ENCODE measurements at places on chromosomes 16 and 17.

- DNase-seq, result no peak
Observed at GRCh38 chr16:83954577-83955016, 1.6 kb downstream of the OSGIN1 start.

- DNase-seq, result no peak
Observed at GRCh38 chr16:79074951-79075350, 525.6 kb downstream of the MAF start.

DNA sequence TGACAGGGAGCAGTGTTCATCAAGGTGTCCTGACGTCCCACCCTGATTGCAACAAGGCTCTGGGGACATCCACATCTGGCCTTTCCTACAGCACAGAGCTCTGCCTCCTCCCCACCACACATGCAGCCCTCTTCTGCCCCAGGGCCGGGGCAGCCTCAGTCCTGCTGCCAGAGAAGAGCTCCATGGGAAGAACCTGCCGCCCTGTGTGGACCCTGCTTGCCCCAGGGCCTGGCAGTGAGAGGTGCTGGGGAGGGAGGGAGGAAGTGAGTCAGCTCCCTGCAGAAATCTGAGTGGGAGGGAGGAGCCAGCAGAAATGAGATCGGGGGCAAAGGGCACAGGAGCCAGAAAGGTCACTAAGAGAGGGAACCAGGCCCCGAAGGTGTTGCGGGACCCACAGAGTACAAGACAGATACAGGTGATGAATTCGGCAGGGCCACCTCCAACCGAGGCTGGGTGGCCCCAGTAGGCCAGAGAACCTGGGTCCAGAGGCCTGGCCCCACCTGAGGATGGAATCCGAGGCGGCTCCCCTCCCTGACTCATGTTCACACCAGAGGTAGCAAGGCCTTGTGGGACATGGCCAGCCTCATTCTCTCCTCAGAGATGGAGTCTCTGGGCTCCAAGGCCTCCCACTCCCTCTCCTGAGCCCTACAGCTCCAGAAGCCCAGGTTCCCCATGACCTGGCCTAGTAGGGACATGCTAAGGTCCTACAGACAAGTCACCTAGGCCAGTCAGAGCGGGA lies 24.8 kb downstream of the MYO18A start:
- peak; percentile 61 for DNase-seq

GRCh38 chr17:6040504-6040903 lies 29.7 kb upstream of the WSCD1 start:
- no peak for DNase-seq

DNA sequence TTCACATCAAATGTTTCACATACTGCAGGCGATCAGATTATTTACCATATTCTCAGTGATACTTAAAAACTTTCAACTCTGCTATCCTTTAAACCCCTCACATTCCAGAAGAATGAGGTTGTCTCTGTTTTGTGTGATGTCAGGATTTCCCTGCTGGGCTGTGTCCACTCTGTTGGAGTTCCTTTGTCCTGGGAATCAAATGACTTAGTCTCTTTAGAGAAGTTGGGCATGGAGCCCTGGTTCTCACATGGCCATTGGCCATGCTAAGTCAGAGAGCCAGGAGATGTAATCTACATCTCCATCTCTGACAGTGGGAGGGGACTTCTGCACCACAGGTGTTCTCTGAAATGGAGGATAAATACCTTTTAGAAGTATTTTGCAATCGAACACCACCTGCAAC lies 205.1 kb upstream of the MAF start:
- DNase-seq, result no peak

GRCh38 chr16:9248162-9248561 lies 156.7 kb downstream of the HAPSTR1 start:
- DNase-seq, result no peak

DNA sequence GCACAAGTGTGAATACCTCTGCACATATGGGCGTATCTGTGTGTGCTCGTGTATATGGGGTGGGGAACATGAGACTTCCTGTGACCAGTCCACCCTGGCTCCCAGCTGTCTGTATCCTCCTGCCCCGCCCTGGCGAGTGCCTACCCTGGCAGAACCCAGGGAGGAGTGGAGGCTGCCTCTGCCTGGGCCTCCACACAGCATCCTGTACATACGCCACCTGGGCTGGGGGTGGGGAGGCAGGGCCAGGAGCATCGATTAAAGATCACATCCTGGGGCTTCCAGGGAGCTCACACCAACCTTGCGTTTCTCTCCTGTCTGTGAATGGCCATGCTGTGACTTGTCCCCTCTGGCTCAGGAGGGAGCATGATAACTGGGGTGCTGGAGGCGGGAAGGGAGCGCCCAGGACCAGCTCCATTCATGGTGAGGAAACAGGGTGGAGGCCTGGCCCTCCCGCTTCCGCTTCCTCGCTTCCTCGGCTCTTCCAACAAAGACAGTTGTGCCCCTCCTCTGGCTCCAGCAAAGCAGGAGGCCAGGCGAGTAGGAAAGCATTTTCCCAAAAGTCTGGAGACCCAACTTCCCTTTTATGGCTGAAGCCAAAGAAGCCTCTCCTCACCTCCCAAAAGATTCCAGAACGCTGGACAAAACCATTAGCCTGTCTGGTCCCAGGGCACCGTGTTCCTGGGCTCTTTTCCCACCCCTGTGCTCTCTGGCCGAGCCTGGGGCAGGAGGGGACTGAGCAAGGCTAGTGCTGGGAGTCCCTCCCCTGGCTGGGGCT lies 22.9 kb downstream of the ADAM11 start:
- no peak for DNase-seq

- DNase-seq, result peak; percentile 21
Observed at GRCh38 chr16:57007530-57007929, 18.2 kb downstream of the NLRC5 start.

DNA sequence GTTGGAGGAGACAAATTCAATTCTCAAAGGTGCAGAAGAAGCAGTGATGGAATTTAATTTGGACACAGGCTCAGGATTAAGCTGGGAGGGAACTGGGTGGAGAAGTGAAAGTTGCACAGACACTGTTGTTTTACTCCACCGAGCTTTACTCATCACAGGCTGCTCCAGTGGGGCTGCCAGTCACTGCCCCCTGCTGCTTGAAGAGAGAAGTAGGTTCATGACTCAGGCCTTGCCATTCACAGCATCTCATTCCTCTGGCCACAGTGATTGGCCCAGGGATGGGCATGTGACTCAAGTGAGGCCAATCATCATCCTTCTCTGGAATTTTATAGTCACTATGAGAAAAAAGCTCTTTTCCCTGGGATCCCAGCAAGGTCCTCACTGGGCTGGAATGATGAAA lies 11.8 kb downstream of the GNAO1 start:
- DNase-seq, result no peak

- DNase-seq, result no peak
Observed at GRCh38 chr16:25141648-25142047, 30.1 kb downstream of the LCMT1 start.

DNA sequence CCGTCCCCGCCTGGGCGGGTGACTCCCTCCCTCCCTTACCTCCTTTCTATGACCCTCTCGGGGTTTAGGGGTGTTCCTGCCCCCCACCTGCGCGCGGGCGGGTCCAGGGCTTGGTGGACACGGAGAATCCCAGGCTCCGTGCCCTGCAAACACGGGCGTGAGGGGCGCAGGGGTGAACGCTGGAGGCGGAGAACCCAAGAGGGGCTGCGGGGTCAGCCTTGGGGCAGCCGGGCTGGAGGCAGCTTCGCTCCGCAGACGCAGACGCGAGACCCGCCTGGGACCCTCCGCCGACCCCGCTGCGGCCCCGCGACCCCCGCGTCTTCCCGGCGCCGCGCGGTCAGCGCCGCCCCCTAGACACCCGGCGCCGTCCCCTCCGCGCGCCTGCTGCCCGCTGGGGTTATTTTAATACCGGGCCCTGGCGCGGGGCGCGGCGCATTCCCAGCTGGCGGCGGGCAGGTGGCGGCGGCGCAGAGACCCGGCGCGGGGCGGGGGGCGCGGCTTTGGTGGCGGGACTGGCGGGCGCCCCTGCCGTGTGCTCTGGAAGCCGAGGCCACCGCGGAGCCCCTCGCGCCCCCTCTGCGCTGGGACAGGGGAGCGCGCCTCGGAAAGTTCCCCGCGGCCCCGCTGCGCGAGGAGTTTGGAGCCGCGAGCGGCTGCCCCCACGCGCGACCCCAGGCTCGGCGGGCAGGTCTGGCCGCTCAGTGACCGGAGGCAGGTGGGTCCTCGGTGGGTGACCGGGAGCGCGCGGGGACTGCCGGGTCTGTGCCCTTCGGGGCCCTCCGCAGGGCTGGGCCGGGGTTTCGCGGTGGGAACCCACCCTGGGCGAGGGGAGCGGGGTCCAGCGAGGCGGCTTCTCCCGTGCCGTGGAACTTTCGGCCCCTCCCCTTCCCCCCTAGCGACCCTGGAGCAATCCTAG lies at the start of gene UTS2R:
UTS2R (plus strand) TSS at position 433 of the 916 bp plus-strand sequence. CDS start 2,560 bp downstream, outside the sequence.
- no peak for DNase-seq

DNA sequence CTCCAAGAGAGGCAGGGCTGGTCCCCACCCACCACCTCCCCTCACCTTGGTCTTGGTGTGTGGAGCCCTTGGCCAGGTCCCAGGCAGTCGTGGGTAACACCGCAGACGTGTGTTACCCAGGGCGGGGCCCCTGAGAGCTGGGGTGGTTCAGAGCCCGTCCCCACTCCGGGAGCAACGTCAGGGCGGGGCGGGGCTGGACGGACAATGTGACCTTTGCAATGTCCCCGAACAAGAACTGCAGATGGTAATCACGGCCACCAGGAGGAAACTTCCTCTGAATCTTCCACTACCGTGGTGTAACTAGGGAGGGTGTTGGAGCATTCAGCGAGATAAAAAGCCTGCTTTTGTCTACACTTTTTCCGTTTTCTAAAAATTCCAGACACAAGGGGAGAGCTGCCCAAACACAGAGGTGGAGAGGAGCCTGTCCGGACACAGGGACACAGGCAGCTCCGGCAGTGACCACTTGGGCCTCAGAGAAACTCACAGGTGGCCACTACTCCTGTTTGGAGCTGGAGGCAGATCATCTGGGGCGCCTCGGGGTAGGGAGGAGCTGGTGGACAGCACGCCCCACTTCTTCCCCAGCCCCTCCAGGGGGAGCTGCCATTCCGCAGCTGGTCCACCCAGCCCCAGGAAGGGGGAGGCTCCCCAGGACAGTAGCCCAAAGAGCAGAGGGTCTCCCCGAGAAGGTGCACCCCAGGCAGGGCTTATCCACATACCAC lies 14.2 kb upstream of the SLC38A10 start:
- DNase-seq, result no peak

DNA sequence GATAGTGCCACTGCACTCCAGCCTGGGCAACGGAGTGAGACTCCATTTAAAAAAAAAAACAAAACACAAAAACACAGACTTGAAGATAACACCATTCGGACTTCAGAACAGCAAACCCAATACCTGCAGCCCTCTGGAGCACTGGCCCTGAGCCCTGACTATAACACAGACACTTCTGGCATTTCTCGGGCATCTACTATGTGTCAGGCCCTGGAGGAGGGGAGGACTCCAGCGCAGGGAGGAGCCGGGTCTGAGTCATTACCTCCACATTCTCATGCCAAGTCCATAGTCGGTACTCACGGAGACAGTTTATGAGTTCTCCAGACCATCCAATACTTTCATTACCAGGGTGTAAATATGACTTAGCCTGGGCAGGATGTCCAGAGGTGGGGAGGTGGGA lies 48.8 kb downstream of the PITPNM3 start:
- no peak for DNase-seq

- DNase-seq, result no peak
Observed at GRCh38 chr17:77863814-77864161, 94.7 kb upstream of the TNRC6C start.

- DNase-seq, result no peak
Observed at GRCh38 chr16:69566981-69567680, 1.4 kb downstream of the NFAT5 start.

DNA sequence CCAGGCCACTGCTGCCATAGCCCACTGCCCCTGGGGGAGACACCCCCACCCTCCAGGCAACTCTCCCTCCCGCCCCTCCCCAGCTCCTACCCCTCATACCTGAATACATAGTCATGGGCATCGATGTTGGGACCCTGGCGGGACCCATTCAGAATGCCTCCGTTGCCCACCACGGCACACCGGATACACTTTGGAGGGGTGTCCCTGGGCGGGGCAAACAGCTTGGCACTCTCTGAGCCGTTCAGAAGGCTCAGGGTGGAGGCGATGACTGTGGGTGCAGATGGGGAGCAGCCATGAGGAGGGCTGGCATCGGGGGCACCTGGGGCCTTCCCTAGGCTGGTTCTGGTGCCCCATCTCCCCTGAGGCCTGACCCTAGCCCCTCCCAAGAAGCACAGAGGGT lies 12.6 kb downstream of the ST6GALNAC2 start:
- no peak for DNase-seq

DNA sequence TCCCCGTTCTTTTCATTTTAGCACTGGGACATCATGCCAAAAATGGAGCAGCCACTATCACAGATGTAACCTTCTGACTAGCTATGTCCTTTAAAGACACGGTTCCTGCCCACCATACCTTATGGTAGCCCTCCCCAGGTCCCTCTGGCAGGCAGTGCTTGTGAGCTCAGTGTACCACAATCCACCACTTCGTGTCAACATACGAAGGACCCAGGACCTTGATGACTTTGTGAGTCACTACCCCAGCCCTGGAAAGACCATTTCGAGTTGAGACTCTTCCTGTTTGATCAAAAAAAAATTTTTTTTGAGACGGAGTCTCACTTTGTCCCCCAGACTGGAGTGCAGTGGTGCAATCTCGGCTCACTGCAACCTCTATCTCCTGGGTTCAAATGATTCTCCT lies 21.0 kb upstream of the FLCN start:
- no peak for DNase-seq
